ENCODE measurements at places on chromosomes 2 and 18.

- H3K27me3 ChIP-seq = no peaks in the 10 kb centered on the region
- no peak for DNase-seq
- H3K4me3 ChIP-seq = no peak overlapping the region
- H3K4me1 ChIP-seq = no peaks in the 10 kb centered on the region
- no peak overlapping the region for H3K27ac ChIP-seq
- no peaks in the 10 kb centered on the region for H3K36me3 ChIP-seq
Observed at GRCh38 chr2:178309541-178309940, 115.2 kb downstream of the OSBPL6 start.

GRCh38 chr2:144630459-144631215, 110.7 kb upstream of the ZEB2 start:
- no peak overlapping the region for H3K27ac ChIP-seq
- no peaks in the 10 kb centered on the region for H3K4me1 ChIP-seq
- H3K36me3 ChIP-seq = no peaks in the 10 kb centered on the region
- no peak overlapping the region for H3K4me3 ChIP-seq
- no peaks in the 10 kb centered on the region for H3K27me3 ChIP-seq

GRCh38 chr2:114642166-114642770, 199.8 kb downstream of the DPP10 start:
- no peaks in the 10 kb centered on the region for H3K27me3 ChIP-seq
- H3K36me3 ChIP-seq = no peaks in the 10 kb centered on the region
- DNase-seq = no peak
- no peak overlapping the region for H3K4me3 ChIP-seq
- no peak overlapping the region for H3K27ac ChIP-seq

- no peak for DNase-seq
- H3K36me3 ChIP-seq = no peaks in the 10 kb centered on the region
- H3K4me3 ChIP-seq = no peak overlapping the region
- H3K27me3 ChIP-seq = no peaks in the 10 kb centered on the region
- H3K4me1 ChIP-seq = peaks cover 3% of the 10 kb centered on the region
Observed at GRCh38 chr2:227607941-227608340, 6.7 kb downstream of the SCYGR3 start.

- H3K4me3 ChIP-seq = no peak overlapping the region
- H3K27me3 ChIP-seq = no peaks in the 10 kb centered on the region
- H3K36me3 ChIP-seq = no peaks in the 10 kb centered on the region
- no peak for DNase-seq
- H3K4me1 ChIP-seq = peaks cover 29% of the 10 kb centered on the region
- H3K27ac ChIP-seq = no peak overlapping the region
Observed at GRCh38 chr2:223800908-223801307, 36.5 kb downstream of the AP1S3 start.

Measured in GM12878 (cell line).